Mucosa of gallbladder (tissue), 1 donor: ENCODE measurements at places on chromosomes 11 and 22. TPM values are rescaled to one million over a fixed set of nuclear protein-coding genes. Genes with fewer than 3 reads are reported as not detected.

APOL6 gene
- 27.0 TPM for total RNA-seq

DNA sequence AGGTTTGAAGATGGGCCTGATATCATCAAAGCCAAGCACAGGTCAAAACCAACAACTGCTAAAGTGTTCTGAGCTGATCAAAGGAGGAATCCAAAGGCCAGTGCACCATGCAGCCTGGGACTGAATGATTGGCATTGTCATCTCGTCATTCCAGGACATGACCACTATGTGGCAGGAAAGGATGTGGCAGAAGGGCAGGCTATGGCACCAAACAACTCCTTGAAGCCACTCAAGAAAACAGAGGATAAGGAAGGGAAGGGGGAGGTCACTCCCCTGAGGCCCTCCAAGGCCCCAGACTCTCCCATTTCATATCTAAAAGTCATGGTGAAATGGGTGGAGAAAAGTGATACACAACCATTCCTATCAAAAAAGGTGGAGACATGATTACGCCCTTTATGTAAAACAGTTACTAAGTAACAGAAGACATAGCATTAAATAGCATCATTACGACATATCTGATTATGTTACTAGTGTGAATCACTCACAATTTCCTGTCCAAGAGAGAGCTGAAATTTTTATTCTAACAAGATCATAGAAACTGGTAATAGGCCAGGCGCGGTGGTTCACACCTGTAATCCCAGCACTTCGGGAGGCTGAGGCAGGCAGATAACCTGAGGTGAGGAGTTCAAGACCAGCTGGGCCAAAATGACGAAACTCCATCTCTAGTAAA is 49.3 kb downstream of the AHNAK start:
- no peak for DNase-seq

DNA sequence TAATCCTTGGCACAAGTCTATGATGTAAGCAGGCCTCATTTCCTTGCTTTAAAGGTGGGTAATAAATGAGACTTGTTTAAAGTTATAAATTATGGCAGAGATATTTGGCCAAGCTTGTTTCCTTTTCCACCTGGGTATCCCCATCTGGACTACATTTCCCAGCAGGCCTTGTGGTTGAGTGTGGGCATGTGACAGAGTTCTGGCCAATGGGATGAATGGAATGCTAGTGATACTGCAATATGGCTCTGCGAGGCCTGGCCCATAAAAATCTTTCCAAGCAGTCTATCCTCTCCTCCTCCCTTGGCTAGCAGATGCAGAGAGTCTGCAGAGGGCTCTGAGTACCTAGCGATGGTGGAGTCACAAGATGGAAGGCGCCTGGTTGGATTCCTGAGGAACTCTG is 102.5 kb downstream of the TIMP3 start:
- peak; percentile 29 for DNase-seq

DNA sequence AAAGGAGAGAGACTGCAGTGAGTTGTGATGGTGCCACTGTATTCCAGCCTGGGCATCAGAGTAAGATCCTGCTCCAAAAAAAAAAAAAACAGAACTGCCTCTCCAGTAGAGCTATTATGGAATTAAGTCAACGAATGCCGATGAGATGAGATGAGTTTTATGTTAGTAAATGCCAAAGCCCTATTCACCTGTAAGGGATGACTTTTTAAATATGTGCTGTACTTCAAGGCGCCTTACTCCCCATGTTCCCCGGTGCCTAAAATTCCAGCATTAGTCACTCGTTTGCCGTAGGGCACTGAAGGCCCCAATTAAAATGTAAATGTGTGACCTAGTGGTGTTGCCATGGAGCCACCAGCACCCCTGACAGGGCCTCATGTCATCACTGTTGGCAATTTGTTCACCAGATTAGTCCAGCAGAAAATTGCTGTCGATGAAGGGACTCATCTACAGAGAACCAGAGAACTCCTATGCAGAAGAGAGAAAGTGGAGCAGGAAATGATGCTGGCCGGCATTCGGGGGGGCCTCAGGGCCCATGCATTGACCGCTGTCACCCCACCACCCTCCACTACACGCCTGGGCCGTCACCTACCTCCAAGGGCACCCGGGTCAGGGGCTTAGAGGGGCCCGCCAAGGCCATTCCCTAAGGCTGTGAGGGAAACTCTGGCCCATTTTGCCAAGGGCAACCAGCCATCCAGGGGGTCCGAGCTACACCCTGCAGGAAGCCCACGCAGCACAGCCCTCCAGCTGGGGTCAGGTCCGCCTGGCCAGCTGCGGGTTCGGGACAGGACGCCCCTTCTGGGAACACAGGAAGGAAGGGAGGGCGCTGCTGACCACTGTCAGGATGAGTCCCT is 17.8 kb downstream of the LIF start:
- no peak for DNase-seq

DNA sequence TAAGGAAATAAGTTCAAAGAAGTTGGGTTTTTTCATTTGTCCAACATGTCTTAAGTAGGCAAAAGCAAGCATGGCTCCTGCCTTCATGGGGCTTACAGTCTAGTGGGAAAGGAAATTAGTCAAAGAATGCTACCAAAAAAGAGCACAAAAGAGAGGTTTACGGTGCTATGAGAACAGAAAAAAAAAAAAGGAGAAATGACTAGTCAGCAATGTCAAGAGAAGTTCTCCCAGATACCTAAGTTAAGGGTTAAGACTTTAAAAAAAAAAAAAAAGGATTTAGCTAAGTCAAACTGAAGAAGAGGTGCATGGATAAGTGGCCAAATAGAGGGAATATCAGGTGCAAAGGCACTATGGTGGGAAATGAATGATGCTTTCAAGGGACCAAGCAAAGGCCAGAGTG is 29.3 kb downstream of the SERGEF start:
- no peak for DNase-seq

DNA sequence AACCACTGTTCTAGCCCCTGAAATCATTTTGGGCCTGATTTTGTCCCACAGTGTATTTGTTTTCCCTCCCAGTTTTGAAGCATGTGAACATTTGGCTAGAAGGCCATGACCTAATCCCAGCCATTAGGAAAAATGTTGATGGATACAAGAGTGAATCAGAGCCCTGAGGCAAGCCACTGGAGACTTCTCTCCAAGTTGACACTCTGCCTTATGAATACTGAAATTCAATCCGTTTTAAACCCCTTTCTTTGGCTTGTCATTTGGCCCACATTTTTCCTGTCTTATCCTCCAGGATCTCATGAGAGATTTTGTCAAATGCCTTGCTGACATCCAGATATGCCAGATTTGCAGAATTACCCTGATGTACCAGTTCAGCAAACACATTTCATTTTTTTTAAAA is 158.8 kb downstream of the FAT3 start:
- no peak for DNase-seq

SLC22A8 gene
- not detected for total RNA-seq

GRCh38 chr11:66473608-66474515 is 6.4 kb upstream of the DPP3 start:
- no peak for DNase-seq

TSPAN18 gene
- 25.1 TPM for total RNA-seq

- no peak for DNase-seq
These were observed 90.2 kb upstream of the GAL start for GRCh38 chr11:68594123-68594522.
